ENCODE measurements at places on chromosomes 2 and 18.

GRCh38 chr2:235596272-235596671, 102.4 kb downstream of the AGAP1 start:
- DNase-seq = no peak

DNA sequence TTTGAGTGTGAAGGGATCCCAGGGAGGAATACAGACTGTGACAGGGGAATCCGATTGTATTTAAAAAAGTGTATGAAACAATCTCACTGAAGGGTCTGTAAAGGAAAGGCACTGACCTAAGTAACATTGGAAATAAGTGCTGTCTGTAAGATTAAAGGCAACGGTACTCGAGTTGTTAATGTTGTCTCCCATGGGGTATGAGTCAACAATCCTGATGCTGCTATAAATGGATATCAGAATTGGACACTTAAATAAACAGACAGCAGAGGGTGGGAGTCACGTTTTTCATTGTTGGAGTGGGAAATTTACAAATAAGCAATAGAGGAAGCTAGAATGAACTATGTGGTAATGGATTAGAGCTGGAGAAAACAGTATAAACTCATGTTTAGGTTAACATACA, 452.4 kb upstream of the RGPD4 start:
- no peak for DNase-seq

DNA sequence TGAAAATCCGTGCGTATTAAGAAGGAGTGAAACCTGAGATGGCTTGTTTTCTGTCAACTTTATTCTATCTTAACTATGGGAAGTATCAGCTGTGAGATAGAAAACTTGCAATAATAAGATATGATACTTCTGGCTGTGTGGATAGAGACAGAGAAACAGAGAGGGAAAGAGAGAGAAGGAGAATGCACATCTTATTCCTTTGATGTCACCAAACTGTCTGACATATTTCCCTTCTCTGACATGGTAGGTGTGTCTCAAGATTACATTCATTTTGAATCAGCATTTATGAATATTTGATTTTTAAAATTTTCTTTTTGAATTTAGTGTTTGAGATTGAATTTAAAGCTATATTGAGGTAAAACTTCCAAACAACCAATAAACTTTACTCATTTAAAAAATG, 69.4 kb downstream of the CDC42EP3 start:
- no peak for DNase-seq

DNA sequence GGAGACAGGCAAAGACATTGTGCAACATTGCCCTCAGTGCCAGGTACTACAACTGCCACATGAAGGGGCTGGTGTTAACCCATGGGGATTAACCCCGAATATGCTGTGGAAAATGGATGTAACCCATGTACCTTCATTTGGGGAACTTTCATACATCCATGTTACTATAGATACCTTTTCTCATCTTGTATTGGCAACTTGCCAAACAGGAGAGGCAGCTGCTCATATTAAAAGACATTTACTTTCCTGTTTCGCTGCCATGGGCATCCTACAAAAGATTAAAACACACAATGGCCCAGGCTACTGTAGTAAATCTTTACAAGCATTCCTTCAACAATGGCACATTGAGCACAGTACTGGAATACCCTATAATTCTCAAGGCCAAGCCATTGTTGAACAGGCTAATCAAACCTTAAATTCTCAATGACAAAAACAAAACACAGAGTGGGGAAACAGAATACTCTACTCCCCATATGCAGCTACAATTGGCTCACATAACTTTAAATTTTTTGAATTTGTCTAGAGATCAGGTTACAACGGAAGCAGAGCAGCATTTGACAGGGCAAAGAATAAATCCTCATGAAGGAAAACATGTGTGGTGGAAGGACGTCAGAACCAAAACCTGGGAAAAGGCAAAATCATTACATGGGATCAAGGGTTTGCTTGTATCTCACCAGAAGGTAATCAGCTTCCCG, 1723.5 kb upstream of the LRRTM1 start:
- DNase-seq = no peak

- DNase-seq = no peak
Observed at GRCh38 chr2:21822505-21822904, 698.7 kb downstream of the TDRD15 start.

- no peak for DNase-seq
Observed at GRCh38 chr18:58842978-58843687, 21.5 kb upstream of the ZNF532 start.

- DNase-seq = no peak
Observed at GRCh38 chr2:176128982-176129796, at the start of gene HOXD8. Gene HOXD8 (plus strand): TSS chr2:176129705. CDS start chr2:176130367, 662 bp downstream.

GRCh38 chr18:8991155-8991554, 111.3 kb upstream of the NDUFV2 start:
- peak; percentile 73 for DNase-seq

- DNase-seq = peak; percentile 49
Observed at GRCh38 chr18:77067291-77068061, 65.1 kb downstream of the MBP start.

DNA sequence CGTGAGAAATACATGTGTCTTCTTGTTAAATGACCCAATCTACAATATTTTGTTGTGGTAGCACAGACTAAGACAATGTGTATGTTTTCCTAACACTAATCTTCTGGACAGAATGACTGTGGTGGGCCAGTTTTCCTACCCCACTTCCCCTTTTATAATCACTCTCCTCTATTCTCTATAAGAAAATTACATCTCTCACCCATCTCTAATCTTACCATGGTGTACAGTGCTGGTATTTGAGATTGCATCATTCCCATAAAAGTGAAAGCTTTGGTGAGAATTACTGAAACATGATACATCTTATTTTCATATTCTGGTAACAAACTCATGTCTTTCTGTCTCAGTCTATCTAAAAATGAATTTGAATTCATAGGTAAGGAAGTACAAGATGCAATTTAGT, 40.5 kb downstream of the CAVIN2 start:
- no peak for DNase-seq

DNA sequence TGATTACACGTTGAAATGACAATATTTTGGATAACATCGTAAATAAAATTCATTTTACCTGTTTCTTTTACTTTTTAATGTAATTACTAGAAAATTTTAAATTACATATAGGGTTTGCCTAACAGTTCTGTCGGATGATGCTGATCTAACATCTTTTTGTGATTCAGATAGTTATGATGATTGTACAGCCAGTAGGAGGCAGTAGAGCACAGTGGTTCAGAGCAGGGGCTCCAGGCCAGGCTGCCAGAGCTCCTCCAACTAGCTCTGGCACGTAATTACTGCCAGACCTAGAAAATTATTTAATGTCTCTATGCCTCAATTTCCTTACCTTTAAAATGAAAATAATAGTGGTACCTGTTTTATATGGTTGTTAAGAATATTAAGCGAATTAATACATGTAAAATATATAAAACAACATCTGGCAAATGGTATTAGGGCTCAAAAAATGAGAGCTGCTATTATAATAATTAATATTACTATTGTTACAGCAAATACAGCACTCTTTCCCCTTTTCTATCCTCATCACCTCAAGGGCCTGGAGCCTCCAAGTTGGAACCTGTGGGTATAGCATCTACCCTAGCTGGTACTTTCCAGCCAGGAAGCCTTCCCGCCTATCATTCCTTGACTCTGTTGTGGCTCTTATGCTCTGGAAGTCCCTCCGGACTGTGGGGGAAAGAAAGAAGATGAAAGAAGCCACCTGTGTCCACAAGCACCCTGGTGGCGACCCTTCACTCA, 47.7 kb upstream of the PLA2R1 start:
- peak; percentile 27 for DNase-seq

DNA sequence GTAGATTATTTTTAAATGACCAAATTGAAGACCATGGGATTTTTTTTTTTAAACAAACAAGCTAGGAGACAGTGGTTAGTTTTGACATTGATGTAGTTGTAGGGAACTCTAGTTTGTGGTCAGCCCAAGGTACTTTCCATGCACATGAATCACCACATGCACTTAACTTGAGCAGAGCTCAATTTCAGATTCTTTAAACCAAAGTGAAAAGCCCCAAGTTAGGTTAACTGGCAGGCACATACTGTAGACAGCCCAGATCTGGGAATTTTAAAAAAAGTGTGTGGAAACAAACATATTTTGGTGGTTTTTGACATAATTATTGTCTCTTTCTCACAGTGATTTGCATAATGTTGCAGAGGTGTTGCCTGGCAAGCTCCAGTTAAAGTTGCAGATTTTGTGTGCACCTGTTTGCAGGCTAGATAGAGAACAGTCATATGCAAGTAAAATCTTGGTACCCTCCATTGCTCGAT, 88.4 kb downstream of the BCL2L11 start:
- DNase-seq = no peak

GRCh38 chr2:151786483-151786882, 41.7 kb downstream of the ARL5A start:
- DNase-seq = no peak

DNA sequence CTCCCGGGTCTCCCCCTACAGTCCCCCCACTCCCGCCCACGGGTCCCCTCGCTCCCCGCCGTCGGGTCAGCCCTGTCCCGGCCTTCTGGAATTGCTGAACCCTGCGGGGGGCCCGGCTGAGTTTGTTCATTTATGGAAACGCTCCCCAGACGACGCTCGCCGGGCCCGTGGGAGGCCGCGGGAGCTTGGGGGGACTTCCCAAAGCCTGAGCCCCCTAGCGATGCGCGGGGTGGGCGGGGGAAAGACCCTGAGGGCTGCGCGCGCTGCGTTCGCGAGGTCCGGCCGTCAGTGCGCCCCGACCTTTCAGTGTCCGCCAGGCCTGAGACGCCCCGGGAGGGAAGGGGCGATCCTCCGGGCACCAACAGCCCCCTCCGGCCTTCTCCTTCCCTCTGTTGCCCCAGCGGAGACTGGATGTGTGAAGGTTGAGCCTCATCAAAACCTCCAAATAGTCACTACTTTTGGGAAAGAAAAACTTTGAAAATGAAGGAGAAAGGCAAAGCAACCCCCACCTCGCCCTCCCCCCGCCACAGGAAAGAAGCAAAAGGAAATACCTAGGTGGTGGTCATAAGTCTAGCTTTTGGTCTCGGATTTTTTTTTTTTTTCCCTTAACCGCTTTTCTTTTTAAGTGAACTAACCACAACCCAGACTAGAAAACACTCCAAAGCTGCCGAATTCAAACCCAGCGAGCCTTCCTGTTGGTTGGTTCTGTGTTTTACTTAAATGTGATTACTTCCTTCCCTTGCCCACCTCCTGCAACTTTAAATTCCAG, 509 bp upstream of the CYS1 start:
- DNase-seq = no peak

- DNase-seq = no peak
Observed at GRCh38 chr2:31312898-31313297, 78.9 kb downstream of the EHD3 start.

DNA sequence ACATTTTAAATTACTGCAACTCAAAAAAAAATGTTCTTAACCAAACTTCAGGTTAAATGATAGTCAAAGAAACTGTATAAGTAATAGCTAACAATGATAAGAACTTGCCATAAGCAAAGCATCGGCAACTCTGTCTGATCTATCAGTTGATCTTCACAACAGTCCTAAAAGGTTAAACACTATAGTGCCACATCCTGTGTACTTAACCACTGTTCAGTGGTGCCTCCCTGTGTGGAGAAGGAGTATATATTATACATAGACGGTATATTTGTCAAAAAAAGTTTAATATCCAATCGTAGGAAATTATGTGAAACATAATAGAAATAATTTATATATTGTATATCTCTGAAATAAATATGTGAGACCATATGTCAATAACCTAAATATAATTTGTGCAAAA, 13.0 kb downstream of the DTNA start:
- no peak for DNase-seq

GRCh38 chr2:7262727-7263126, 345.5 kb downstream of the RNF144A start:
- no peak for DNase-seq

GRCh38 chr18:1916869-1917523, 654.3 kb downstream of the METTL4 start:
- no peak for DNase-seq

- no peak for DNase-seq
Observed at GRCh38 chr18:33918571-33918970, 306.1 kb downstream of the NOL4 start.

DNA sequence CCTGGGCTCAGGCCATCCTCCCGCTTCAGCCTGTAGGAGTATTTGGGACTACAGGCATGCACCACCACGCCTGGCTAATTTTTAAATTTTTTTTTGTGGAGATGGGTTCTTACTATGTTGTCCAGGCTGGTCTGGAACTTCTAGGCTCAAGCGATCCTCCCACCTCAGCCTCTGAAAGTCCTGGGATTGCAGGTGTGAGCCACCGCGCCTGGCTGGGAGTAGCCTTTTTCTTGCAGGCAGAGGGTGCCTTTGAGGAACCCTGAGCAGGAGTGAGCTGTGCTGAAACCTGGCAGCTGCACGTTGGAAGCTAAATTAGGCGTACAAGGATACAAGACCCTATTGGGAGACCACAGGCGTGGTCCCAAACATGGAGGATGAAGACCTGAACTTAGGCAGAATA, 8.0 kb downstream of the CTDSP1 start:
- no peak for DNase-seq

DNA sequence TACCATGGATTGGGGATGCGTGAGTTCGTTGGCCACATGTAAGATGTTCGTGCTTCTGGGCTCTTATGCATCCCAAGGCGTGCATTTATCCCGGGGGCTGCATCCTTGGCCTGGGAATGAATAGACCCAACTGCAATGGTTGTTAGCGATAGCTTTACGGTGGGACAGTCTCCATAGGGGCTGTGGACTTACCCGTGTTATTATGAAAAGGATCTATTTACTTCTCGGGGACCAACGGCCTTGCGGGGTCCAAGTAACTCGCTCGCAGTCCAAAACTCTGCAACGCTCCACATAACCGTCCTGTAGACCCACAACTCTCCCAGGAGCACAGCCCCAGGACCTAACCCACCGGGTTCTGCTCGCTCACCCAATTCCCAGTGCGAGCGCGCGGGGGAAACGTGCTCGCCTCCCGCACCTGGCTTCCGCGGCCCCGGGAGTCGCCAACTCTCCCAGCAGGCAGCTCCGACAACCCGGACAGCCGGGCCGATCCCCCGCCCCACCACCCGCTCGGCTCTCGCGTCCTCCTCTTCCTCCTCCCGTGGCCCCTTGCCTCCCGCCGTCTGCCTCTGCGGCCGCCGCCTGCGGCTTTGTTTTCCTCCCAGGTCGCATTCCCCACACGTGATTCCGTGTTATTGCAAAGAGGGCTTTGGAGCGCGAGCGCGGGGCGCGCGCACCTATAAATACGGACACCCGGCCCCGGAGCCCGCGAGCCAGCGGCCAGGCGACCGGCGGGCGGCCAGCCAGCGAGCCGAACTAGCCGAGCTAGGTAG, at the start of gene CABLES1:
Gene CABLES1 (plus strand): TSS at position 706 of the 770 bp plus-strand sequence. CDS start 278 bp downstream, outside the sequence.
- DNase-seq = no peak

GRCh38 chr2:240170354-240170735, 29.9 kb upstream of the OTOS start:
- DNase-seq = no peak

DNA sequence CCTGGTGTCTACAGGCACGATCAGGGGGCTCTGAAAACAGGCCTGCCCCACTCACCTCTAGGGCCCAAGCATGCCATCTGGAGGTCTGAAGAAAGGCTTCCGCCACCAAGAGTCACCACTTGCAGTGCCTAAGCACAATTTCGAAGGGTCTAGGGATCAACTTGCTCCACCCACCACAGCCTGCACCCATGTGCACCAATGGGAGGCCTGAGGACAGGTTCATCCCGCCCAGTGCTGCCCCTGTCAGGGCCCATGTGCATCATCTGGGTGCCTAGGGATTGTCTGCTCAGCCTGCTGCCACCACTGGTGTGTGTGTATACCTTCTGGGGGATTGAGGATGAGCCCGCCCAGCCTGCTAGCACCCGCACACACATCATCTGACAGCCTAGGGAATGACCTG, 121.0 kb upstream of the ACVR1C start:
- no peak for DNase-seq

Measured in BJ (cell line).